ENCODE measurements at places on chromosomes 1 and 21. TPM values are rescaled to one million over a fixed set of nuclear protein-coding genes. Genes with fewer than 3 reads are reported as not detected.

NPHS2 gene
- not detected for total RNA-seq

OBSCN gene
- 14.5 TPM for total RNA-seq

PTP4A2 gene
- 388 TPM for total RNA-seq

LMX1A gene
- not detected for total RNA-seq

CACNA1E gene
- total RNA-seq, result not detected

GIPC2 gene
- 0.43 TPM for total RNA-seq

GJA8 gene
- not detected for total RNA-seq

LAD1 gene
- not detected for total RNA-seq

IPO9 gene
- total RNA-seq, result 28.3 TPM

NHLH1 gene
- not detected for total RNA-seq

URB1 gene
- total RNA-seq, result 37.1 TPM

ANGEL2 gene
- 41.2 TPM for total RNA-seq

SLC9C2 gene
- not detected for total RNA-seq

KIF21B gene
- total RNA-seq, result 0.32 TPM

CC2D1B gene
- 36.4 TPM for total RNA-seq

PLCH2 gene
- total RNA-seq, result under 0.01 TPM

OLFML3 gene
- 134 TPM for total RNA-seq

SRGAP2C gene
- 22.2 TPM for total RNA-seq

RAP1GAP gene
- total RNA-seq, result not detected

SPAG17 gene
- total RNA-seq, result 0.32 TPM

PTGS2 gene
- total RNA-seq, result 3.0 TPM

GBP5 gene
- 0.32 TPM for total RNA-seq

MRAP gene
- not detected for total RNA-seq

WNT9A gene
- 0.32 TPM for total RNA-seq

TLCD4 gene
- total RNA-seq, result 0.86 TPM

MEX3A gene
- 1.9 TPM for total RNA-seq

GPR52 gene
- 2.6 TPM for total RNA-seq

MRPS6 gene
- 31.2 TPM for total RNA-seq
